ENCODE measurements at places on chromosomes 2 and 18.

GRCh38 chr2:145601361-145601925 is 1081.5 kb upstream of the ZEB2 start:
- no peaks in the 10 kb centered on the region for H3K4me1 ChIP-seq
- H3K36me3 ChIP-seq: no peaks in the 10 kb centered on the region
- H3K27ac ChIP-seq: no peak overlapping the region
- no peaks in the 10 kb centered on the region for H3K27me3 ChIP-seq

- H3K4me1 ChIP-seq: peaks cover 4% of the 10 kb centered on the region
- peak; percentile 56 for DNase-seq
- H3K27ac ChIP-seq: no peak overlapping the region
Measured at GRCh38 chr2:241842620-241843211, 16.0 kb downstream of the PDCD1 start.

DNA sequence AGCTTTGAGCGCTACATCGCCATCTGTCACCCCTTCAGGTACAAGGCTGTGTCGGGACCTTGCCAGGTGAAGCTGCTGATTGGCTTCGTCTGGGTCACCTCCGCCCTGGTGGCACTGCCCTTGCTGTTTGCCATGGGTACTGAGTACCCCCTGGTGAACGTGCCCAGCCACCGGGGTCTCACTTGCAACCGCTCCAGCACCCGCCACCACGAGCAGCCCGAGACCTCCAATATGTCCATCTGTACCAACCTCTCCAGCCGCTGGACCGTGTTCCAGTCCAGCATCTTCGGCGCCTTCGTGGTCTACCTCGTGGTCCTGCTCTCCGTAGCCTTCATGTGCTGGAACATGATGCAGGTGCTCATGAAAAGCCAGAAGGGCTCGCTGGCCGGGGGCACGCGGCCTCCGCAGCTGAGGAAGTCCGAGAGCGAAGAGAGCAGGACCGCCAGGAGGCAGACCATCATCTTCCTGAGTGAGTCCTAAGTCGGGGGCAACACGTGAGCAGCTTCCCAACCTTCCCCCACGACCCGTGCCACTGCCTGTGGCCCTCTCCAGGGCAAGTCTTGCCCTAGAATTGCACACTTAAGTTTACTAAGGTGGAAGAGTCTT is 928 bp downstream of the GPR39 start:
- peaks cover 18% of the 10 kb centered on the region for H3K27me3 ChIP-seq
- H3K36me3 ChIP-seq: no peaks in the 10 kb centered on the region
- H3K4me3 ChIP-seq: no peak overlapping the region
- H3K27ac ChIP-seq: no peak overlapping the region
- peaks cover 3% of the 10 kb centered on the region for H3K4me1 ChIP-seq

DNA sequence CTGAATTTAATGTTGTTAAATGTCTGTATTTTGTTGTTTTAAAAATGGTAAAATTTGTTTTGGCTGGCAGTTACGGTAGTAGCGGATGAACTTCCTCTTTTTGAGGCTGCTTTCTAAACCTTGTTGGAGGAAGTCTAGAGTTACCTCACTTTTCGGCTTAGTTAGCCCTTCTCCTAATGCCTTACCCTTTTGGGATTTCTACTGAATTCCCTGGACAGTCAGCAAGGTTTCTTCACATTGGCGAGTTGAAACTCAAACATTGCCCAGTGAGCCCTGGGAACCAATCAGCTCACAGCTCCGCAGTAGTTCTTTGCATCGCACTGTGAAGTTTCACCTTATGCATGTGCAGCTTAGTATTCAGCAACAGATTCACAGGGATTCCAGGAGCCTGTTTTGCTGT is 55.2 kb downstream of the TMEM247 start:
- DNase-seq: no peak
- no peaks in the 10 kb centered on the region for H3K4me1 ChIP-seq
- no peak overlapping the region for H3K27ac ChIP-seq

DNA sequence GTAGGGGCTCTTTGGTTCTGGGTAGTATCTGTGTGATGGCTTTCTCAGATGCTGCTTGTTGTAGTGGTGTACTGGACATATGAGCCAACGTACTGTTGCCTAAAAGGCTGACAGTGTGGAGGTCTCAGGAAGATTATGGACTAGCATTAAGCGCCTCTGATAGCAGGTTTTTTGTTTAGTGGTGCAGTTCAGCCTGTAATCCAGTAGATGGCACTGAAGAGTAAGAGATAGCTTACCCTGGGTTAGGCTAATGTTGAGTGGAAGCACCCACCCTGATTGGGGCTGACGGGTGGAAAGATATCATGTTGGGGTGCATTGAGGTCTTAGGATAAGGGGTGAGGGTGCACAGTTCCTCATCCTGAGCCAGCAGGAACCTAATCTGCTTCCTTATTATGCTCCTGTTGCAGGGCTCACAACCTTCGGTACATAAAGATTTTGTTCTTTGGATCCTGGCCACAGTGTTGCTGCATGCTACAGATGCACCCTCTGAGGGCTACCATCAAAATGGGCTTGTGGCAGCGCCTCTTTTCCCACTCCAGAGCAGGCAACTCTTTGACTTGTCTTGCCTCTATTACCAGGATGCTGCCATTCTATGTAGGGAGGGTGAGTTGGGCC is 79.6 kb downstream of the MSTN start:
- no peak overlapping the region for H3K4me3 ChIP-seq
- H3K36me3 ChIP-seq: no peaks in the 10 kb centered on the region
- no peak overlapping the region for H3K27ac ChIP-seq
- H3K4me1 ChIP-seq: no peaks in the 10 kb centered on the region

GRCh38 chr18:65568866-65569265 is 181.9 kb upstream of the CDH7 start:
- no peaks in the 10 kb centered on the region for H3K36me3 ChIP-seq
- H3K27ac ChIP-seq: no peak overlapping the region
- no peak for DNase-seq
- no peaks in the 10 kb centered on the region for H3K4me1 ChIP-seq
- no peak overlapping the region for H3K4me3 ChIP-seq

DNA sequence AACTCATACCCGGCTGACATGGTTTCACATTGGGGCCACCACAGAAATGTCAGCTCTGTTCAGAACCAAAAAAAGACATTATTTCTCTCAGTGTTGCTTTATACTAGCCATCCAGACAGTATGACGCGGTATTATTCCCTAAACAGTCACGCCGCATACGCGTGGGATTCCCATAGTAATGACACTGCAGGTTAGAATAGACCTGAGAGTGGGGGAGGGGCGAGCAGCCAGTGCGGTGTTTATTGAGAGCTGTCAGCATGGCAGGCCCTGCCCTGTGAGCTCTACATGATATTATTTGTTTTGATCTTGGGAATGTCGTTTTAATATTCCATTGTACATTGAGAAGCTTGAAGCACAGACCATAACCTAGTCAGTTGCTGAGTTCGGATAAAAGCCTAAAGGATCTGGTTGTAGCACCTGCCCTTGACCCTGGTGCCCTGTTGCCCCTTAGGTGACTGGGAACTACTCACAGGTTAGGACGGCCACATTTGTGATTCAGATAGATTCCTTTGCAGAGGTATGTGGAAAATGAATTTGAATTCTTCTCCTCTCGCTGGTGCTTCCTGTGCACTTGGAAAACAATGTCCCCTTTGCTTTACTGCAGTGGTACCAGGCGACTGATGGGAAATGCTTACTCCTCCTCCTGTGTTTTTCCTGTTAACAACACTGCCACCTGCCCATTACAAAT is 150.1 kb downstream of the ARHGAP28 start:
- no peak overlapping the region for H3K4me3 ChIP-seq
- DNase-seq: no peak
- H3K36me3 ChIP-seq: peaks cover 3% of the 10 kb centered on the region
- no peaks in the 10 kb centered on the region for H3K27me3 ChIP-seq

DNA sequence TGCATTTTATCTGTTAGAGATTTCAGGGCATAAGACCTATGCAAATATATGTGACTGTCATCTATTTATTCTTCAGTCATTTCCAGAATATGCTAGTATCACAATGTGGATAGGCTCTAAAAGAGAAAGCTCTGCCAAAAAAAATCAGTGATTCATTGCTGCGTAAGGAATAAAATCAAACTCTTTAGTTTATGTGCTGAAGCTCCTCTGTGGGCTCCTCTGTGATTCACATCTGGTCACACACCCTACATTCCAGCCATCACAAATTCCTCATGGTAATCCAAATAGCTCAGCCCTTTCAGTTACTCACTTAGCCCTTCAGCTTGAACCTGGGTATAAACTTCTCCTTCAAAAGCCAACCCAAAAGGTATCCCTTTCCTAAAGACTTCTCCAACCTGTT is 21.4 kb downstream of the DLGAP1 start:
- no peak for DNase-seq
- no peaks in the 10 kb centered on the region for H3K27me3 ChIP-seq
- no peak overlapping the region for H3K27ac ChIP-seq
- no peaks in the 10 kb centered on the region for H3K36me3 ChIP-seq
- peaks cover 6% of the 10 kb centered on the region for H3K4me1 ChIP-seq
- no peak overlapping the region for H3K4me3 ChIP-seq

DNA sequence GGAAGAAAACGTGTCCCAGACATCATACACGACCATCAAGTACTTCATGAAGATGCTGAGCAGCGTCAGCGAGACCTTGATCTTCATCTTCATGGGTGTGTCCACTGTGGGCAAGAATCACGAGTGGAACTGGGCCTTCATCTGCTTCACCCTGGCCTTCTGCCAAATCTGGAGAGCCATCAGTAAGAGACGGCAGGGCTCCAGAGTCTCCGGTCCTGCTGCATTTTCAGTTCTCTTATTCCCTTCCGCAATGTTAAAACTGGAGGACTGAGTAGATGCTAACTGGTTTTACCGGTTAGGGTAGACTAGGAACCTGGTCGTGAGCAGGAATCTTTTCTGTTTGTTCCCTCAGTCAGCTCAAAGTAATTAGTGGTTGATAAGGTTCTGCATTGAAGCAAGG is 32.3 kb downstream of the SLC9A4 start:
- no peaks in the 10 kb centered on the region for H3K36me3 ChIP-seq
- no peak overlapping the region for H3K27ac ChIP-seq
- H3K27me3 ChIP-seq: no peaks in the 10 kb centered on the region
- DNase-seq: no peak
- no peak overlapping the region for H3K4me3 ChIP-seq

GRCh38 chr2:231387904-231388724 is 7.4 kb upstream of the B3GNT7 start:
- H3K27ac ChIP-seq: no peak overlapping the region
- H3K27me3 ChIP-seq: no peaks in the 10 kb centered on the region
- H3K4me1 ChIP-seq: peaks cover 14% of the 10 kb centered on the region
- no peak overlapping the region for H3K4me3 ChIP-seq
- no peak for DNase-seq
- H3K36me3 ChIP-seq: no peaks in the 10 kb centered on the region

- H3K27me3 ChIP-seq: no peaks in the 10 kb centered on the region
- no peaks in the 10 kb centered on the region for H3K4me1 ChIP-seq
- no peak overlapping the region for H3K4me3 ChIP-seq
- H3K36me3 ChIP-seq: no peaks in the 10 kb centered on the region
Measured at GRCh38 chr18:31965316-31965970, 22.5 kb upstream of the TRAPPC8 start.

DNA sequence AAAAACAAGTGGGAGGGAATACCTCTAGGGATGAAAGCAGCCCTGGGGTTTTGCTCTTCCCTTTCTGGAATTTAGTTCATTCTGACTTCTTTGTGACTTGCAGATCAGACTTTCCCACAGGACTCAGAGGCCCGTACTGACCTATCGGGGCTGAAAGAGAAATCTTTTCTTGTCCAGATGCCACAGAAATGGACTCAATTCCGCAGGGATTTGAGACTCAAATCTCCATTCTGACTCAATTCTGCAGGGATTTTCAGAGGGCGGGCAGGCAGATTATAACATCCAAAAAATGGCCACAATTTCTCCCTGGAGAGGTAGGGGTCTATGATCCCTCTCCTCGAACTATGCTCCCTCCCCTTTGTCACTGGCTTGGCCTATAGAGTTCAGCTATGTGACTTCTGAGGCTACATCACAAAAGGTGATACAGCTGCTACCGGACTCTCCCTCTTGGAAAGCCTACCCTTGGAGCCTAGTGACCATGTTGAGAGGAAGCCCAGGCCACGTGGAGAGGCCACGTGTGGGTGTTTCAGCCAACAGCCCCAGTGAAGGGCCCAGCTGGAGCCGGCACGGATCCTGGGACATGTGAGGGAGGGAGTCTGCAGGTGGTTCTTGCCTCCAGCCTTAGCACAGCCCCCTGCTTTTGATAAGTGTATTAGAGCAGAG is 4.8 kb upstream of the EFHD1 start:
- no peak for DNase-seq
- no peaks in the 10 kb centered on the region for H3K36me3 ChIP-seq
- no peaks in the 10 kb centered on the region for H3K4me1 ChIP-seq
- H3K27ac ChIP-seq: no peak overlapping the region
- no peak overlapping the region for H3K4me3 ChIP-seq

- peaks cover 2% of the 10 kb centered on the region for H3K4me1 ChIP-seq
- no peaks in the 10 kb centered on the region for H3K36me3 ChIP-seq
- no peak overlapping the region for H3K4me3 ChIP-seq
- H3K27me3 ChIP-seq: no peaks in the 10 kb centered on the region
- no peak for DNase-seq
Measured at GRCh38 chr2:222916229-222917197, 55.7 kb downstream of the ACSL3 start.

- H3K4me3 ChIP-seq: no peak overlapping the region
- H3K27ac ChIP-seq: no peak overlapping the region
- H3K27me3 ChIP-seq: no peaks in the 10 kb centered on the region
- H3K36me3 ChIP-seq: no peaks in the 10 kb centered on the region
Measured at GRCh38 chr2:79850912-79851311, 338.1 kb downstream of the CTNNA2 start.

- H3K4me1 ChIP-seq: no peaks in the 10 kb centered on the region
- H3K4me3 ChIP-seq: no peak overlapping the region
- H3K36me3 ChIP-seq: no peaks in the 10 kb centered on the region
- DNase-seq: no peak
Measured at GRCh38 chr18:43719267-43719795, 442.0 kb upstream of the SYT4 start.
